Epithelial cell of proximal tubule (primary cell): ENCODE measurements at places on chromosomes 7 and 10.
A peak's percentile ranks its signal among the peaks of the same experiment; 100 is the strongest.

DNA sequence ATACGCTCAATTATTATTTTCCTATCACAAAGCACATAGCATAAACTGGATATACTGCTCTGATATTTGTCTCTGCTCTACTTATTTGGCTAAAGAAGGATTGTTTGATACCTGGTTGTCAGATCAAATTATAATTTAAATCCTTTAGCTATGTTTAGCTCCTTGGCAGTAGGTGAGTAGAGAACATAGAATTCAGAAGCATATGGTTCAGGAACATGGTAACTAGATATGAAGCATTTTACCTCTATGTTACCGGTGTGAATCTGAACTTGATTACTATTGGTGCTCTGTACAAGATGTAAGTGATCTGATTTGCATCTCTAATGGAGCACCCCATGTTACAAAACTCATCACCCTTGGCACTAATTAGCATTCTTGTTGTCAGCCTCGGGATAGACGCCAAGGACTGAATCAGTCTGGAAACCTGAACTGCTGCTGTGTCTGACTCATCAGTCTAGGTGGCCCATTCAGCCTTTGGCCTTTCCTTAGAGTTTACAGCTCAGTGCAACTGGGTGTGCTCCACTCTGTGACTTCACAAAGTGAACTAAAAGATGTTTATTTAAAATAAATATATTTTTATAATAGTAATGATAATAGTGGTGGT, 12.3 kb upstream of the MYPN start:
- peak; percentile 88 for DNase-seq

DNA sequence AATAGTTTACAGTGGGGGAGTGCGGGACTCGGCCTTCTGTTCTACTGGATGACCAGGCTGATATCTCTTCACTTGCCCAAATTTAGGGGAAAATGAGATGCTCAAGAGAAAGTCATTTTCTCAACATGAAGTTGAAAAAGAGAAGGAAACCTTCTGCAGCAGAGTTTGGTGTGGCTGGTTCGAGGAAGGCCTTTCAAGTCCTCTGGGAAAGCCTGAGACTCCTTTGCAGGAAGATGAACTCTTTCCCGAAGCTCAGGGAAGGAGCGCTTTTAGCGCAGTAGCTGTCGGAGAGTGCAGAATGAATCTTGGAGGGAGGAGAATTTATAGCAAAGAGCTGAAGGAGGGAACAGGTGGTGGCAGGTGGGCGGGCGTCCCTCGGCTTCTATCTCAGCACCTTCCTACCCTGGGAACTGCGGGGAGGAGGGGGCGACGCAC, at the start of gene ATOH7:
ATOH7 (minus strand) TSS at position 297 of the 435 bp plus-strand sequence. CDS start 436 bp downstream, outside the sequence.
- DNase-seq = no peak

GRCh38 chr10:10475812-10476211, 541.9 kb upstream of the CELF2 start:
- no peak for DNase-seq

DNA sequence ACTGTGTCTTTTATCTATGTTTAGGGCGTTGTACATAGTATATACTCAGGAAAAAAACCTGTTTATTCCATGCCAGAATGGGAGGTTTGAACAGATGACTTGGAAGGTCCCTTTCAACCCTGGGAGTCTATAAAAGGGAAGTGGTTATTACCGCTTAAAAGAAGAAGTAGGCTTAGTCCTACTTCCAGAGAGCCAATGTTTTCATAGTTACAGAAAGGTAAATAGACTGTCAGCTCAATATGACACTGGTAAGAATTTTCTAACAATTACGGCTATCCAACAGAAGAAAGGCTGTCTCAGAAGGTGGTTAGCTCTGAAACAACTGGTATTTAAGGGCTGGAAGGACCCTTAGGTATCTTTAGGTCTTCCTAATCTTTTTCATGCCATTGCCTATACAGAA, 1.1 kb upstream of the TFAM start:
- DNase-seq = no peak

DNA sequence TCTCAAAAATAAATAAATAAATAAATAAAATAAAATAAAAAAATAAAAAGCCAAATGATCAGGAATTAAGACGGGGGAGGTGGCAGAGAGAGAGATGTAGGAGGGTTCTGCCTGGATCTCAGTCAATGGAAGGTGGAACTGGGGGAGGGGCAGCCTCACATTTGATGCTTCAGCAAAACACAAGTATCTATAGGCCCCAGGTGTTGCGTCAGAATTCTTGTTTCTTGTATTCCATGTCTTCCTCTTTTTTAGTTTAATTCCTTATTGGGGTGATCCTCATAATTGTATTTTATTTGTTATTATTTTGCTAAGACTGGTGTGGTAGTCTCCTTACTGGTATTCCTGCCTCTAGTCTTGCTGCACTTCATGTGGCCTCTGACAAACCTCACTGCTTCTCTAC, 41.4 kb upstream of the SMARCD3 start:
- no peak for DNase-seq

GRCh38 chr10:125060826-125061556, 99.4 kb downstream of the CTBP2 start:
- no peak for DNase-seq

- DNase-seq = no peak
Observed at GRCh38 chr10:129710510-129710847, 243.4 kb downstream of the MGMT start.

- no peak for DNase-seq
Observed at GRCh38 chr7:155183655-155184054, 113.5 kb downstream of the HTR5A start.

DNA sequence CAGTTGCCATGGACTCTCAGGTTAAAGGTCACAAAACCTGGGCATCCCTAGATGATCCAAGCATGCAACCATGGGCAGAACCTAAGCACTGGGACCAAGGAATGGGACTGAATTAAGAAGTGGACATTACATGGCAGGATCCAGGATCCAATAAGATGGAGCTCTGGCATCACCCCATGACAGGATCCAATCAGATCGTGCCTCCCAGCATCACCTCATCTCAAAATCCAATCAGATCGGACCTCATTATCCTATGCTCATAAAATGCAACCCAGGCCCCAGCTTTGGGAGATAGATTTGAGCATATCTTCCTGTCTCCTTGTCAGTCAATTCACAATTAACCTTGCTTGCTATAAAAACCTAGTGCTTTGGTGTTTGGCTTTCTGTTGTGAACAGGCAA, 616.1 kb downstream of the PARD3 start:
- no peak for DNase-seq

DNA sequence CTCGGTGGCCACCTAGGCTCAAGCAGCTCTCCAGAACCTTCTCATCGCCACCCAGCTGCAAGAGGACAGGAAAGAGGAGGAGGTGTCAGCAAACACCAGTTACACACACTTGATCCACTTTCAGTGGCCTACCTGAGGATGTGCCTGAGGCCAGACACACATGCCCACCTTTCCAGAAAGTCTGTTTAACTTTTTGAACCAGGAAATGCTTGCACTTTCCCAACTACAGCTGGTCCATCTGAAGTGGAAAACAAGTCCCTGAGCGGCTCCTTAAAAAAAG, 15.7 kb upstream of the CYREN start:
- DNase-seq = no peak
